ENCODE measurements at places on chromosomes 11 and 22.

GRCh38 chr11:6992026-6992425, 28.1 kb downstream of the ZNF214 start:
- H3K36me3 ChIP-seq, result no peaks in the 10 kb centered on the region
- DNase-seq, result no peak
- no peak overlapping the region for H3K27ac ChIP-seq
- no peaks in the 10 kb centered on the region for H3K4me1 ChIP-seq
- no peaks in the 10 kb centered on the region for H3K27me3 ChIP-seq

DNA sequence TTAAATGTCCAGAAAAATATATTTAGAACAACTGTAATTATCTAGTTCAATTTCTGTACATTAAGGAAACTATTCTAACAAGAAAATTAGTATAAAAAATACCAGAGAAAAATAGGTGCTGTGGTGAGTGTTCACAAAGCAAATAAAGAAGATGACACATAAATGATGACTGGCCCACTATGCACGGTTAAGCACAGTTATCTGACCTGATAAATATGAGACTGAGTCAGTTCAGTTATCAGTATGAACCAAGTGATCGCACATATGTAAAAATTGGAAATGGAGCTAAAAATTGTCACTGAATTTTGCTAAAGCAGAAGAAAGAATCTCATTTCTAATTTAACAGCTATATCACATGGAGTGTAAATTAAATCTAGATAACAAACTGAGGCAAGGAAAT, 18.8 kb upstream of the MAML2 start:
- H3K4me1 ChIP-seq, result peaks cover 20% of the 10 kb centered on the region
- no peak overlapping the region for H3K4me3 ChIP-seq
- no peak overlapping the region for H3K27ac ChIP-seq
- peaks cover 8% of the 10 kb centered on the region for H3K36me3 ChIP-seq
- DNase-seq, result no peak

GRCh38 chr11:115996808-115997188, 492.6 kb upstream of the CADM1 start:
- no peak for DNase-seq
- no peak overlapping the region for H3K27ac ChIP-seq
- no peaks in the 10 kb centered on the region for H3K4me1 ChIP-seq

- no peak for DNase-seq
- no peaks in the 10 kb centered on the region for H3K36me3 ChIP-seq
- peaks cover 14% of the 10 kb centered on the region for H3K4me1 ChIP-seq
- H3K27ac ChIP-seq, result no peak overlapping the region
- peaks cover 2% of the 10 kb centered on the region for H3K27me3 ChIP-seq
These were observed 58.2 kb downstream of the ACER3 start for GRCh38 chr11:76918941-76919386.

DNA sequence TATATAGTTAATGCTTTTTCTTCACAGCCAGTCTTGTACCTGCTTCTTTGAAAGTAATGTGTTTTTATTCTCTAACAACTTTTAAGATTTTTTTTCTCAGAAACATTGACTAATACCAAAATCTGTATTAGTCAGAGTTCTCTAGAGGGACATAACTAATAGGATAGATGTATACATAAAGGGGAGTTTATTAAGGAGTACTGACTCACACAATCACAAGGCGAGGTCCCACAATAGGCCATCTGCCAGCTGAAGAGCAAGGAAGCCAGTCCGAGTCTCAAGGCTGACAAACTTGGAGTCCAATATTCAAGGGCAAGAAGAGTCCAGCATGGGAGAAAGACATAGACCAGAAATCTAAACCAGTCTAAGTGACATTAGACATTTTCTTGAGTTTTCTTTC, 140.0 kb downstream of the RAB38 start:
- peaks cover 1% of the 10 kb centered on the region for H3K27me3 ChIP-seq
- no peak overlapping the region for H3K4me3 ChIP-seq
- no peaks in the 10 kb centered on the region for H3K36me3 ChIP-seq
- H3K27ac ChIP-seq, result no peak overlapping the region
- DNase-seq, result no peak

DNA sequence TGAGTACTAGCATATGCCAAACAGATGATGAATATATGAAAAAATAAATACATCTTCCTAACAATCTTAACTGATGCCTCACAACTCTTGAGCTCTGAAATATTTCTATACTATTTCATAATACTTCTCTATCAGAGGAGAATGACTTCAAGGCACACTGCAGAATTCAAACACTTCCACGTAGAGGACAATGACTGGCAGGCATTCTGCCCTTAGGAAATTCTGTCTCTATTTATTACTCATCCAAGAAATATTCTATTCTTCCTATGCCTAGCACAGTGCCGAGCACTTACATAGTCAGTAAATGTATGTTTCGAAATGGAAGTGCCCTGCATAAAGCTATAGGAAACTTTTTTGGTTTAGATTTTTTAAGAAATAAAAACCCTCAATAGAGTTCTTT, 809.1 kb downstream of the DLG2 start:
- no peak overlapping the region for H3K4me3 ChIP-seq
- H3K27ac ChIP-seq, result no peak overlapping the region
- no peaks in the 10 kb centered on the region for H3K36me3 ChIP-seq
- no peaks in the 10 kb centered on the region for H3K4me1 ChIP-seq

DNA sequence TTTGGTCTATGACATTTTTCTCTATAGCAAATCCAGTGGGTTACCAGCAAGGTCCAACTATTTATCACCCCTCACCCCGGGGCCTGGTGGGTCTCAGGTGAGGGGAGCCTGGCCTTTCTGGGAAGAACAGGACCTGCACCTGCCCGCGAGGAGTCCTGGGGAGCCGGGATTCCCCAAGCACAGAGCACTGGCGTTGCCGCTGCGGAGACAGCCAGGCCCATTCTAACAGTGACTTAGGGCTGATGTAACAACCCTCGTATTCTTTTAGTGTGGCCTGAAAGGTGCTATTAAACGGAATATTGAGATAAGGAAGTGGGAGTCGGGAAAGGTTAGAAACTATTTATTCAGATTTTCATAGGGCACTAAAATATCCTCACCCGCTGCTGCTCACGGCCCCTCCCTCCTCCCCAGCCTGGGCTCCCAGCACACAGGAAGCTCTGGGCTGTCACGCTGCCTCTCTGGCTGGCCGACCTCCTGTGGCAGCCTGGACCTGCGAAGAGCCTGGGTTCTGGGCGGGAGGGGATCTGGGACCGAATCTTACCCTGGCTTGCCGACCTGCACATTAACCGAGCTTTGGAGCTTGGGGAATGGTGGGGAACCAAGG, 141.2 kb downstream of the MIAT start:
- H3K36me3 ChIP-seq, result no peaks in the 10 kb centered on the region
- no peak for DNase-seq
- no peaks in the 10 kb centered on the region for H3K4me1 ChIP-seq
- H3K27me3 ChIP-seq, result no peaks in the 10 kb centered on the region

DNA sequence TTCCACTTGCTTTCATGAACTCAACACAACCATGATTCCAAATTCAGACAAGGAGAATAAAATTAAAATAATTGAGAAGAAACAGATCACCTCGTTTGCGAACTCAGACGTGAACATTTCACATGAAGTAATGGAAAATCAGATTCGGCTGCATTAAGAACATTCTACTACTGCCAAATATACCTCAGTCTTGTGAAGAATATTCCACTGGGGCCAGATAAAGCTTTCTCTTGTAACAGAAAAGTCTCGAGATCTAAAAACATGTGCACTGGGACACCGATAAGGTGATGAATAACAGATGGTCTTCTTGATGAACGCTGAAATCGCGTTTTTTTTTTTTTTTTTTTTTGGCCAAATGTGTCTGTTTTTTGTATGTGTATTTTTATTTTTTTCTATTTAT, 761.1 kb downstream of the BRD1 start:
- H3K4me1 ChIP-seq, result no peaks in the 10 kb centered on the region
- no peak for DNase-seq
- no peak overlapping the region for H3K4me3 ChIP-seq
- H3K27me3 ChIP-seq, result peaks cover 3% of the 10 kb centered on the region
- H3K27ac ChIP-seq, result no peak overlapping the region

GRCh38 chr11:110319501-110319900, 23.1 kb upstream of the RDX start:
- no peaks in the 10 kb centered on the region for H3K36me3 ChIP-seq
- no peak for DNase-seq
- no peak overlapping the region for H3K4me3 ChIP-seq
- no peak overlapping the region for H3K27ac ChIP-seq

DNA sequence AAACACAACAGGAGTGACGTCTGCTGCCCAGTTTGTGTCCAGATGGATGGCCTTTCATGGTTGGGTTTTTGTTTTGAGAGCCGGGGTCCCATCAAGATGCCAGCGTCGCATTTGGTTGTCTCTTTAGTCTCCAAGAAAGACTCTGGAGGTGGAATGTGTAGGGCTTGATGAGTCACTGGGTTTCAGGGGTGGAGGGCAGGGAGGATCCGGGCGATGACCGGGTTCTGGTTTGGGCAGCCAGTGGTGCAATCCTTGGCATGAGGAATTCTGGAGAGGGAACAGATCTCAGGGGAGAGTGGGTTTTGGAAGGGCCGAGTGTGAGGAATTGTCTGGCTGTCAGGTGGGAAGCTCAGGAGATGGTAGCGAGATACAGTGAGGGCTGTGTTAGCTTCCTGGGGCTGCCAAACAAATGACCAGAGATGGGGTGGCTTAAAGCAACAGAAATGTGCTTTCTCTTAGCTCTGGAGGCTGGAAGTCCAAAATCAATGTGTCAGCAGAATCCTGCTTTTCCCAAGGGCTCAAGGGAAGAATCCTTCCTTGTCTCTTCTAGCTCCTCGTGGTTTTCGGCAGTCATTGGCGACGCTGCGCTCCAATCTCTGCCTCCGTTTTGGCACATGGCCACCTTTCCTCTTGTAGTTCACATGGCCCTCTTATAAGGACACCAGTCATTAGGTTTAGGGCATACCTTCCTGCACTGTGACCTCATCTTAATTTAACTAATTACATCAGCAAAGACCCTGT, 26.4 kb upstream of the PPFIA1 start:
- H3K4me3 ChIP-seq, result no peak overlapping the region
- H3K4me1 ChIP-seq, result no peaks in the 10 kb centered on the region
- H3K36me3 ChIP-seq, result no peaks in the 10 kb centered on the region
- no peak for DNase-seq
- H3K27ac ChIP-seq, result no peak overlapping the region

DNA sequence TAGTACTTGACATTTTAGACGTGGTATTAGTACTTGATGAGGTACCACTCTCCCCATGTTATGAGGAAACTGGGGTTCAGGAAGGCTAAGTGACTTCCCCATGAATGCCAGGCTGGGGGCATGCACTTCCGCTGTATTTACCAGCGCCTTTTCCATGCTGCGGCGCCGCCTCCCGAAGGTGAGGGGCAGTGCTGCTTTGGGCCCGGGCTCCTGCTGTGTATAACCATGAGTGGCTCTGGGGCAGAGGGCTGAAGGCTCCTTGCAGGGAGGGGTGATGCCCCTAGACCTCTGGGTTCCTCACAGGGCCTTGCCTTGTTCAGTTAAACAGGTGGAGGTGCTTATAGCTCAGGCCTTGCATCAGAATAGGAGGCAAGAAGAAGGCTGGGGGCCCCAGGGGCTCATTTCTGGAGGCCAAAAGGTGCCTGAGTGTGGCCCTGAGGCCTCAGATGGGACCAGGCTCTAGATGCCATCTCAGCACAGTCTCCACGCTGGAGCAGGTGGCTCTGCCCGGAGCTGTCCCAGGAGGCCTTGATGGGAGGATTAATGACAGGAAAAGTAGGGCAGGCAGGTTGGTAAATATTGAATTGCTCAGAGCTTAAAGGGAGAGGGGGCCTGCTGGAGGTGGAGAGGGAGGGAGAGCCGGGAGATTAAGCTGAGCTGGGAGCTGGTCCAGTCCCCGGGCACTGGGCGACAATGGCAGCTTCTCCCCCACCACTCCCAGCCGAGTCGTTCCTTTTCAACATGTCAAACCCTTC, 129.6 kb downstream of the CEP164 start:
- H3K4me3 ChIP-seq, result no peak overlapping the region
- no peaks in the 10 kb centered on the region for H3K4me1 ChIP-seq
- H3K27me3 ChIP-seq, result peaks cover 2% of the 10 kb centered on the region
- DNase-seq, result no peak
- no peak overlapping the region for H3K27ac ChIP-seq

- H3K27ac ChIP-seq, result no peak overlapping the region
- no peak for DNase-seq
- H3K27me3 ChIP-seq, result no peaks in the 10 kb centered on the region
- H3K4me1 ChIP-seq, result no peaks in the 10 kb centered on the region
These were observed 117.6 kb downstream of the FAT3 start for GRCh38 chr11:92342034-92342720.

DNA sequence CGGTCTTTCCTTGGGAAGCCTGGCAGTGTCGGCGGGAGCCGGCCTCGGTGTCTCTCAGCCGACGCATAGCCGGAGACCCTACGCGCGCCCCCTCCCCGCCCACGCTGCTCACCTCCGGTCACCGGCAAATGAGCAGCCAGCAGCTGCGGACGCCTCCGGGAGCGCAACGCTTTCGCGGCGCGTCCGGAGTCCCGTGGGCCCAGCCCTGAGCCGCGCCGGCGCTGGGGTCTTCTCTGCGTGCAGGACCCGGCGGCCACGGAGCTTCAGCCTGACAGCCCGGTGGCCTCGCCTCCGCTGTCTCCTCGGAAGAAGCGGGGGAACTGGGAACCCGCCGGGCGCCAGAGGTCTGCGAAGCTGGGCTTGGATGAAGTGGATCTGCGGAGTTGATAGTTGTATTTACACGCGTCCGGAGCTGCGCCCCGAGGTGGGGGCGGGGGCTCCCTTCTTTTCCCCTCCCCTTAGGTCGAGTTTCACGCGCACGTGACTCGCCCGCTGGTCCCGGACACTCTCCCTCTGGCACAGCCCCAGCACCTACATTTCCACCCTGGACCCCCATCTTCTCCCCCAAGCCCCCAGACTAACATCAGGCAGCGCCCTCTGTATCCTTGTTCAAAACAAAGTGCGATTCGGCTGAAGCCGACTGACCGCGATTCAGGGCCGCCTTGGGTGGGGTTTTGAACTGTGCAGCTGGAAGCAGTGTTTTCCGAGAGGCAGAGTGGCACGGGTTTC, at the start of gene SLC43A1:
Gene SLC43A1 (minus strand): TSS at position 371 of the 729 bp plus-strand sequence. CDS start 1,591 bp downstream, outside the sequence.
- no peaks in the 10 kb centered on the region for H3K36me3 ChIP-seq
- peak; percentile 9 for DNase-seq
- peaks cover 4% of the 10 kb centered on the region for H3K27me3 ChIP-seq

DNA sequence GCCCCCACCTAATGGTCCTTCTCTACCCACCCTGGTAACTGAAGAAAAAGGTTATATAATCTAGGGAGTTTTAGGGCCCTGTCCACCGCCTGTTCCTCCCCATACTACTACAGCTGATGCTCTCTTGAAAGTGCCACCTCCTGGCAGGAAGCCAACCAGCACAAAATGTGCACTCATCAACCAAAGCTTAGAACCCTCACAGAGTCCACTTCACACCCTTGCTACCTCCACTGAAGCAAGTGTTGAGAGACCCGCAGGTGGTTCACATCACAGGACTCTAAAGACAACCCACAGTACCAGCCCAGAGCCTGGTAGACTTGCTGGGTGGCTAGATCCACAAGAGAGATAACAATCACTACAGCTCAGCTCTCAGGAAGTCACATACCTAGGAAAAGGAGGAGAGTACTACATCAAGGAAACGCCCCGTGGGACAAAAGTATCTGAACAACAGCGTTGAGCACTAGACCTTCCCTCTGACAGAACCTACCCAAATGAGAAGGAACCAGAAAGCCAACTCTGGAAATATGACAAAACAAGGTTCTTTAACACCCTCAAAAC, 17.5 kb upstream of the OR10W1 start:
- H3K36me3 ChIP-seq, result no peaks in the 10 kb centered on the region
- no peak overlapping the region for H3K27ac ChIP-seq
- DNase-seq, result no peak
- H3K4me3 ChIP-seq, result no peak overlapping the region

- H3K27me3 ChIP-seq, result no peaks in the 10 kb centered on the region
- H3K4me1 ChIP-seq, result no peaks in the 10 kb centered on the region
- no peak overlapping the region for H3K27ac ChIP-seq
- no peaks in the 10 kb centered on the region for H3K36me3 ChIP-seq
- DNase-seq, result no peak
These were observed 81.3 kb upstream of the CADM1 start for GRCh38 chr11:115585361-115586024.

Data from activated T-helper 1 cell treated with anti-CD3 and anti-CD28 coated beads, Interleukin-12 subunit alpha, Interleukin-12 subunit beta, Interleukin-2, Interleukin-4 antibody, amounts not matched to agents 30 ng/mL and 10 ng/mL and 1 ng/mL, durations not matched to agents 14 hours and 24 hours and 36 hours (primary cell).